Right renal pelvis (tissue), 4 donors: ENCODE measurements at places on chromosomes 2 and 18. TPM values are rescaled to one million over a fixed set of nuclear protein-coding genes. Genes with fewer than 3 reads are reported as not detected.

PAPOLG gene
- polyA plus RNA-seq = 23.7 TPM

NOSTRIN gene
- 35.0 TPM for polyA plus RNA-seq

SNED1 gene
- polyA plus RNA-seq = 7.9 TPM

DLGAP1 gene
- polyA plus RNA-seq = 3.9 TPM

CCDC121 gene
- 14.1 TPM for polyA plus RNA-seq

MAB21L4 gene
- polyA plus RNA-seq = 1.4 TPM

RPL37A gene
- polyA plus RNA-seq = 2,571 TPM

SUMO1 gene
- 199 TPM for polyA plus RNA-seq

AKAIN1 gene
- polyA plus RNA-seq = not detected

ALK gene
- 0.32 TPM for polyA plus RNA-seq

TRABD2A gene
- polyA plus RNA-seq = 0.64 TPM

CRYBA2 gene
- polyA plus RNA-seq = not detected

TYW5 gene
- 12.9 TPM for polyA plus RNA-seq

SGPP2 gene
- 21.7 TPM for polyA plus RNA-seq

DSG3 gene
- polyA plus RNA-seq = 0.01 TPM

RESP18 gene
- not detected for polyA plus RNA-seq

KIF1A gene
- polyA plus RNA-seq = 13.9 TPM

CNNM3 gene
- polyA plus RNA-seq = 34.9 TPM

PRSS56 gene
- polyA plus RNA-seq = 0.23 TPM

AMER3 gene
- 0.03 TPM for polyA plus RNA-seq

LDAH gene
- polyA plus RNA-seq = 45.5 TPM

GALNT14 gene
- polyA plus RNA-seq = 48.1 TPM

ZAP70 gene
- polyA plus RNA-seq = 2.2 TPM

TMEM17 gene
- 6.3 TPM for polyA plus RNA-seq

CLEC4F gene
- not detected for polyA plus RNA-seq

UGT1A5 gene
- not detected for polyA plus RNA-seq

DARS1 gene
- 140 TPM for polyA plus RNA-seq

RPRM gene
- polyA plus RNA-seq = 6.2 TPM

RAB3GAP1 gene
- polyA plus RNA-seq = 57.8 TPM

LOXL3 gene
- 10.6 TPM for polyA plus RNA-seq

CRACDL gene
- polyA plus RNA-seq = 3.1 TPM

SLC30A3 gene
- 5.1 TPM for polyA plus RNA-seq

REG3G gene
- polyA plus RNA-seq = not detected

C2orf15 gene
- polyA plus RNA-seq = 12.8 TPM

CYTIP gene
- 2.2 TPM for polyA plus RNA-seq

TSPYL6 gene
- polyA plus RNA-seq = not detected

DRC1 gene
- polyA plus RNA-seq = 3.5 TPM

KYNU gene
- polyA plus RNA-seq = 6.1 TPM
